Neural crest cell (in vitro differentiated cells): ENCODE measurements at places on chromosomes 16 and 17. TPM values are rescaled to one million over a fixed set of nuclear protein-coding genes. Genes with fewer than 3 reads are reported as not detected.

- DNase-seq = no peak
Observed at GRCh38 chr17:77558846-77559626, 399.5 kb upstream of the TNRC6C start.

TBC1D3C gene
- not detected in 2 replicates for total RNA-seq

- DNase-seq = no peak
Observed at GRCh38 chr17:44898768-44899073, 524 bp downstream of the EFTUD2 start.

SLC5A2 gene
- not detected in 2 replicates for total RNA-seq

FBXW10 gene
- 0.19 and 0.20 TPM in 2 replicates for total RNA-seq

- DNase-seq = no peak
Observed at GRCh38 chr16:87931504-87931903, 4.8 kb downstream of the CA5A start.

GRCh38 chr17:51152766-51153209 lies 571 bp upstream of the NME1 start:
- DNase-seq = no peak

DNA sequence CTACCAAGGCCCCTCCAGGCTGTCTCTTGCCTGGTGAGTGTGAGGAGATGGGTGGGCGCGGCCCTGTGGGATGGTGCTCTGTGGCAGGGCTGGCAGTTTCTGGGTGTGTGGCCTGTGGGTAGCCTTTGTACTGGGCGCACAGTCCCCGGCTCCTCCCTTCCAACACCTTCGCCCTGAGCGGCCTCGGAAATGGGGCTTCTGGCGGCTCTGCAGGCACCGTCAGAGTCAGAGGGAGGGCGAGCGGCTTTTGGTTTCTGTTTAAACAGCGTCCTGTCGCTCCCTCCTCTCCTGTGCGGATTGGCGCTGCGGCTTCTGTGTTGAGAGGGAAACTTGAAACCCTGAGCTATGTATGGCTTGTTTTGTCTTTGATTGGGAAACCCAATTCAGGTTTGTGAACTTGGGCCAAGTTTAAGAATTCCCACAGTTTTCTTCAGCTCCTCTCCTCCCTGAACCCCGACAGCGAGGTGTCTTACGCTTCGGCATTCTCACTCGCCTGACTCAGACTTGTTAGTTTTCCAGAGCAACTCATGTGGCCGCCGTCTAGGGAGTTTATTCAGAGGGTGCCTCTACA lies 8.3 kb upstream of the ZNF750 start:
- DNase-seq = no peak

- no peak for DNase-seq
Observed at GRCh38 chr16:72419638-72420037, 247.7 kb upstream of the PMFBP1 start.

GRCh38 chr17:39735882-39736281 lies 1.9 kb upstream of the GRB7 start:
- no peak for DNase-seq

DNA sequence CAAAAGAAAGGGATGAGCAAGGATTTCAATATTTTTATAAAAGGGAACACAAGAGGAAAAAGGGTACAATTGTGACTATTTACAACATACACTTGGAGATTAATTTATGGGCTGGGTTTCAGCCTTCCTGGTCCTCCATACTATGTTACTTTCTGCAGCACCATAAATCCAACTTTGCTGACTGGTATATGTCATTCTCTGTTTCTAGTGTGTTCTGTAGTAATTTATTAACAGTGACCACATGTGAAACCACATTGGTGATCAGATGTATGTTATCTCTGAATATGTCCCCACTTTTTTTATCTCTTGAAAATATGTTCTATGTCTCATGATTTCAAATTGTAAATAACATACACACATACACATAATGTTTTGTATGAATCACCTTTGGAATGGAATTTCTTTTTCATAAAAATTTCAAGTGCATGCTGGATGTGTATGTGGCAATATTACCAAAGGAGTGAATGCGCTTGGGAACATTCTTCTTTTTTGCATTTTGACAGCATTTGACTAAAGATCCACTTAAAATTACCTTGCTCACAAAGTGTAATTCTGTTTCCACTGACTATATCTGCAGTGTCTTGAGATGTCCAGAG lies 2.9 kb upstream of the LYRM9 start:
- no peak for DNase-seq

GRCh38 chr17:66733759-66734158 lies 101.2 kb upstream of the CACNG5 start:
- no peak for DNase-seq

DNA sequence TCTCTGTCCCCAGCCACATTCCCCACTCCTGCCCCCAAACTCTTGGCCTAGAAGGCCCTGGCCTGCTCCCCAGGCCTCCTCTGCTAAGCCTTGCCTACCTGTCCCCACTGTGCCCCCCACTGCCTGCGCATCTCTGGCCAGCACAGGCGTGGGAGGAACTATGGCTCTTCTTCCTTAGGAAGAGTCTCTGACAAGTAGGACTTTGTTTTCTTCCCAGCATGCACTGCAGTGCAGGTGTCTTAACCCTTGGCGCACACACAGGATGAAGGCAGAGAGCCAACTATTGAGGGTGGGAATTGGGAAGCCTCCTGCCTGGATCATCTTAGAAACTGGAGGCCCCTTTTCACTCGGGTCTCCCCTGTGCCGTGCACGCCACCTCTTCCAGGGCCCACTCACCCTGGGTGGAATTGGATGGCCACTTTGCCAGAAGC lies 3.6 kb downstream of the AMDHD2 start:
- DNase-seq = no peak
